Ecto neural progenitor cell (in vitro differentiated cells): ENCODE measurements at places on chromosomes 7 and 10.

DNA sequence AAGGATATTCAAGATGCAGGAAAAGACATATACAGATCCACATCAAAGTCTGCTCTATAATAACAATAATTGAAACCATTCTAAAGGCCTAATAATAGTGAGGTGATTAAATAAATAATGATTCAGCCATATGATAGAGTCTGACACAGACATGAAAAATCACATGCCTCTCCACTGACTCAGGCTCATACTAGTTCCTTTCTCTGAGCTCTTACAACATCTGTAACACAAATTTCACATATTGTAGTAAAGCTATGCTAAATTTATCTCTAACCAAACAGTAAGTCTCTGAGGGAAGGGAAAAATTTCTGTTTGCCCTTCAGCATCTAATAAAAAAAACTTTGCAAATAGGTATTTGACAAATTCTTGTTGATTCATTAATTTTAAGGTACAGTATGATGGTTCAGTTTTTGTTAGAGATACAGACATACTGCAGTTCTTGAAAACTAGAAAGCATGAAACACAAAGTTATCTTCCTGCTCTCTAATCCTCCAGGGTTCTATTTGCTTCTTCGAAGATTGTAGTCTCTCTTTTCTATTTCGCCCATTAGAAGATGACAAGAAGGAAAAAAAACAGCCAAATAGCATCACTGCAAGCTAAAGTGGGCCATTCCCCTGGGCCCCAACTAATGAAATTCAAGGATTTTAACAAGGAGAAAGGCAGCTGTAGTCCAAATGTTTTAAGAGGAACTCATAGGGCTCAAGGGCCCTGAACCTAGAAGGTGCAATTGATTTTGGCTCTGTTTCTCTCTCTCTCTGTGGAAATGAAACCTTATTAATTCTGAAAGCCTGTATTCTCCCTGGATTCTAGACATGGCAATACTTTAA, 53.9 kb downstream of the CUBN start:
- no peak for DNase-seq

DNA sequence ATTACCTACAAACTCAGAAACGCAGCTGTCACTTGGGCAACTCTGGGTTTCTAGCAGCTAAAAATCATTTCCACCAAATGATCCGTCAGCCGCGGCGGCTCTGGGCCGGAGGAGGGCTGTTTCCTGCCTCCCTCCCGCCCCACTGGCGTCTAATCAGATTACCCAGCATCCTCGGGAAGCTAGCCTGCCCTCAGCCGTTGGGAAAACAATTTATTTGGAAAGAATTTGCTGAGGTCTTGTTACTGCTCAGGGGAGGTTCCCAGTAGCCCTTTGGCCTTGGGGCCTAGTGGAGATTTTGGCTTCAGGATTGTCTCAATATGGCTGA, 65.0 kb upstream of the ADGRA1 start:
- DNase-seq = no peak

GRCh38 chr7:27424749-27425148, 182.1 kb downstream of the EVX1 start:
- DNase-seq = no peak

DNA sequence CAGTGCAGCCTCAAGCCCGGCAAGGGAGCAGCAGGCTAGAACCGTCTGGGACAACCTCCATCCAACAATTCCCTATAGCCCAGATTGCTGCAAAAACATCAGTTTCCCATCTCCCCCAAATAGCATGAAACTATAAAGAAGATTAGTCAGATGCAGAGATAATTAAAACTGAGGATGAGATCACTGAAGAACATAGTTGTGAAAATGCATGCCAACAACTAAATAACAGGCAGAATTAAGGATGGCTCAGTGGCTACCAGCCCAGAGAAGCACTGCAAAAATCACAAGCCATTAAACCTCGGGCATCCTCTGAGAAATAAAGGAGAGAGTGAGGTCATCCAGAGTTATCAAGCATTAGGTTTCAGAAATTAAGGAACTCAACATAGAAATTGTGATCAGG, 427.1 kb downstream of the TNS3 start:
- no peak for DNase-seq
